ENCODE measurements at places on chromosomes 13 and 19. TPM values are rescaled to one million over a fixed set of nuclear protein-coding genes. Genes with fewer than 3 reads are reported as not detected.

TUBA3C gene
- not detected for total RNA-seq

ZNF546 gene
- total RNA-seq: 14.0 TPM

CYP2A7 gene
- not detected for total RNA-seq

CGB2 gene
- total RNA-seq: not detected

CYP4F22 gene
- total RNA-seq: 0.25 TPM

THAP8 gene
- 2.2 TPM for total RNA-seq

KEAP1 gene
- 40.6 TPM for total RNA-seq

ZNF486 gene
- 13.8 TPM for total RNA-seq

STARD13 gene
- total RNA-seq: 7.1 TPM

ZNF726 gene
- total RNA-seq: 7.6 TPM

ZNF296 gene
- under 0.01 TPM for total RNA-seq

LRP3 gene
- total RNA-seq: 57.5 TPM

DNASE2 gene
- 2.5 TPM for total RNA-seq

TIMM50 gene
- total RNA-seq: 34.7 TPM

PSG7 gene
- not detected for total RNA-seq

TSKS gene
- not detected for total RNA-seq

ZNF805 gene
- 21.9 TPM for total RNA-seq

LGALS14 gene
- total RNA-seq: not detected

HRC gene
- 0.25 TPM for total RNA-seq

CCDC194 gene
- total RNA-seq: not detected

IGSF23 gene
- total RNA-seq: not detected

KDELR1 gene
- 22.1 TPM for total RNA-seq

DENND1C gene
- total RNA-seq: 0.25 TPM

RETN gene
- total RNA-seq: 0.98 TPM

DIRAS1 gene
- total RNA-seq: 21.4 TPM

NXNL1 gene
- not detected for total RNA-seq

HS6ST3 gene
- 24.3 TPM for total RNA-seq

KANK3 gene
- 2.2 TPM for total RNA-seq

ADGRE3 gene
- not detected for total RNA-seq

INSL3 gene
- total RNA-seq: not detected

ONECUT3 gene
- not detected for total RNA-seq

CLDND2 gene
- not detected for total RNA-seq

ZNF813 gene
- 6.1 TPM for total RNA-seq

RNASEH2A gene
- total RNA-seq: 10.1 TPM

TTC9B gene
- total RNA-seq: 32.0 TPM

TMEM238 gene
- total RNA-seq: not detected

KCTD15 gene
- 112 TPM for total RNA-seq

Measured in temporal lobe (tissue), 4 donors.